Effector memory CD8-positive, alpha-beta T cell (primary cell): ENCODE measurements at places on chromosomes 13 and 19.
A peak's percentile ranks its signal among the peaks of the same experiment; 100 is the strongest.

GRCh38 chr19:18657590-18658365, 20.9 kb downstream of the KLHL26 start:
- H3K4me3 ChIP-seq = no peak overlapping the region
- DNase-seq = no peak
- peaks cover 5% of the 10 kb centered on the region for H3K36me3 ChIP-seq
- H3K4me1 ChIP-seq = peaks cover 34% of the 10 kb centered on the region
- no peak overlapping the region for H3K27ac ChIP-seq
- H3K27me3 ChIP-seq = no peaks in the 10 kb centered on the region

- no peaks in the 10 kb centered on the region for H3K4me1 ChIP-seq
- no peaks in the 10 kb centered on the region for H3K36me3 ChIP-seq
- no peaks in the 10 kb centered on the region for H3K27me3 ChIP-seq
- DNase-seq = no peak
These were observed 151.4 kb downstream of the NALCN start for GRCh38 chr13:101264931-101265330.

GRCh38 chr13:98563071-98563470, 13.8 kb downstream of the STK24 start:
- peak overlapping the region; percentile 88 for H3K27ac ChIP-seq
- peaks cover 44% of the 10 kb centered on the region for H3K36me3 ChIP-seq
- peaks cover 70% of the 10 kb centered on the region for H3K4me1 ChIP-seq
- H3K27me3 ChIP-seq = no peaks in the 10 kb centered on the region
- peak overlapping the region; percentile 96 for H3K4me3 ChIP-seq
- DNase-seq = peak; percentile 35

DNA sequence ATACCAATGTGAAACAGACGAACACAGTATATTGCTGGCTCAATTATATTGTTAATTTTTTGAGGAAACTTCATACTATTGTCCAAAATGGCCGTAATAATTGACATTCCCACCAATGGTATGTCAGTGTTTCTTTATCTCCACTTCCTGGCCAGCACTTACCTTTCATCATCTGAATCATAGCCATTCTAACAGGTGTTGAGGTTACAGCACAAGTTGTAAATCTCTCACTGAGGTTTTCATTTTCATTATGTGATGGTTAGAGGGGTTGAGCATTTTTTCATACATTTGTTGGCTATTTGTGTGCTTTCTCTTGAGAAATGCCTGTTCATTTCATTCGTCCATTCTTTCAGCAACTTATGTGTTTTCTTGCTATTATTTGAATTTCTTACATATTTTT, 824.0 kb downstream of the UQCRFS1 start:
- peaks cover 4% of the 10 kb centered on the region for H3K4me1 ChIP-seq
- DNase-seq = no peak
- H3K27ac ChIP-seq = no peak overlapping the region
- no peaks in the 10 kb centered on the region for H3K27me3 ChIP-seq
- H3K4me3 ChIP-seq = no peak overlapping the region

DNA sequence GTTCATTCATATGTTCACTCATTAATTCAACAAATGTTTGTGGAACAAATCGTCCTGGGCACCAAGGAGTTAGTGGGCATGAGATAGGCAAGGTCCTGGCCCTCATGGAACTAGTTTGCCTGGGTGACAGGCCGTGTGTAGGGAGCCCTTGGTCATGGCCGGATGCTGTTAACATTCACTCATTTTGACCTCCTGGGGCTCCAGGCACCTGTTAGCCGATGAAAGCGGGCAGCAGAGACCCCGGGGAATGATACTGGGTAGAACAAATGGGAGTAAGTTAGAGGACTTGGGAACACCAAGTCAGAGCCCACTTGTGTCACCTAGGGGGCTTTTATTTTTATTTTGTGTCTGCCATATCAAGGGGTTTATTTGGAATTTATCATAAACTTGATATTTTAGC, 6.6 kb downstream of the MED25 start:
- no peak overlapping the region for H3K4me3 ChIP-seq
- peaks cover 10% of the 10 kb centered on the region for H3K4me1 ChIP-seq
- DNase-seq = no peak
- no peak overlapping the region for H3K27ac ChIP-seq
- H3K27me3 ChIP-seq = no peaks in the 10 kb centered on the region

DNA sequence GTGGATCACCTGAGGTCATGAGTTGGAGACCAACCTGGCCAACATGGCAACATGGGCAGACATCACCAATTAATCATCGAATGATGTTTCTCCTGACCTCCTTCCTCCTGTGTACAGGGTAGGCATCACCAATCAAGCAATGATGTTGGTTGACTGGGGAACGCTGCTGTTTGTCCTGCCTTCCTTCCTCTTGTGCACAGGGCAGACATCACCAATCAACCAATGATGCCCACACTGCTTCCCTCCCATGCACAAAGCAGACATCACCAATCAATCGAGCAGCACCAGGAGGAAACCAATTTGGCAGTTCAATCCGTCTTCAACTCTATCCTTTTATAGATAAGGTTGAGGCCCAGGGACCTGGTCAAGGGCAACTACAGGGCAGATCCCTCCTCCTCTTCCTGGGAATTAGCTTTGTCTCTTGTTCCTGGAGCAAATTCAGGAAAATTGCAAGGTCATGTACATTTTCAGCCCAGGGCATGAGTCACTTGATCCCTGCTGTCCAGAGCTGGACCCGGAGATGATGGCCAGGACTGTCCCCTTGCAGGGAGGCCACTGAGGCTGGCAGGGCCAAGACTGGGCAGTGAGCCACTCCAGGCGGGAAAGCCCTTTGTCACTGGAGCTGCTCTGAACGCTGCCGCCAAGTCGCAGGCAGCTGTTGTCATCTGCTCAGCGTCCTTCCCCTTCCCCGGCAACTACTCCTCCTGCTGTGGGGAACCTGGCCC, 5.3 kb upstream of the CSNK1G2 start:
- peaks cover 22% of the 10 kb centered on the region for H3K36me3 ChIP-seq
- no peak overlapping the region for H3K4me3 ChIP-seq
- H3K4me1 ChIP-seq = peaks cover 23% of the 10 kb centered on the region
